ENCODE measurements at places on chromosomes 11 and 22.

- DNase-seq = no peak
These were observed at the start of gene PLA2G3 for GRCh38 chr22:31139866-31140716. PLA2G3 (minus strand) TSS chr22:31140508; CDS start chr22:31140354, 154 bp downstream.

DNA sequence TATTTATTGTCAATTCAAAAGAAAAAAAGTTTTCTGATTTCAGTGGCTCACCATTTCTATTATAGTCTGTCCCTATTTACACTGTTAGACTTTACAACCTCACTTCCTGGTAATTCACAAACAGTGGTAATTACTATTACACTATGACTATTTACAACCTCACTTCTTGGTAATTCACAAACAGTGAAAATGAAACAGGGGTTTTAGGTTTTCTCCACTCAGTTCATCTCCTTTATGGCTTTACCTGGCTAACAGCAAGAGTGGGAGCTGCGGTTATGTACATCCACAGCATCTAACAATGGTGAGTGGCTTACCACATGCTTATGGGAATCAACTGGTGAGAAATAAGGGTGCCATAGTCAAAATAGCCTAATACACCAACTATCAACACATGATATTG is 166.4 kb downstream of the CASP12 start:
- DNase-seq = no peak

GRCh38 chr11:126385991-126386728 is 30.7 kb downstream of the ST3GAL4 start:
- no peak for DNase-seq

- DNase-seq = no peak
These were observed 92.8 kb downstream of the MYEOV start for GRCh38 chr11:69386594-69387408.

DNA sequence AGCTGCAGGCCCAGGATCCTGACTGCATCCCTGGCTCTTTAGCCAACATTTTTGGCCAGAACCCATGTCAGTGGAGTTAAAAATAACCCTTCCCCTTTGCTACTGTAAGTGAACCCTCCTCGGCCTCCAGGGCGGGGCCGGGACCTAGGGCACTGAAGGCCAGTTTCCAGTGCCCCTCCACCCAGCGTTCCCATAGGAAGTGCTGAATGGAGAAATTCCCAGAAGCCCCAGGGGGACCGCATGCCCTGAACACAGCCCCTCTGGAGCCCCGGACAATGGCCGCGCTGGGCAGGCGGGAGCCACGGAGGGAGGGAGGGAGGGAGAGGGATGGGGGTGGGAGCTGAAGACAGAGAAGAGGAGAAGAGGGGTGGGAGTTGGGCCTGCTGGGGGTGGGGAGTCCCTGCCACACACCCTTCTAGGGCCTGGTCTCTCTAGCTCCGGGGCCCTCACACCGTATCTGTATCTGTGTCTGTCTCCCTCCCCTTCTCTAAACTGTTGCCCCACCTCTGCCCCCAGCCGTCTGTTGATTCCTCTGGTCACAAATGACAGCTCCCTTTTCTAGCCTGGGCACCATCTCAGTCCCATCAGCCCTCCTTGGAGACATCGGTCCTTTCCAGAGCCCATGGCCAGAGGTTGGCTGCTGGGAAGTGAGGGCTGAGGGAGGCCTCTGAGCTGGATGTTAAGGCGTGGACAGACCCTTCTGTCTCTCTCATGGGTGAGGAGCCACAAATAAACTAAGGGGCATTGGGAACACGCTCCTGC is 10.9 kb downstream of the PDGFB start:
- DNase-seq = no peak

DNA sequence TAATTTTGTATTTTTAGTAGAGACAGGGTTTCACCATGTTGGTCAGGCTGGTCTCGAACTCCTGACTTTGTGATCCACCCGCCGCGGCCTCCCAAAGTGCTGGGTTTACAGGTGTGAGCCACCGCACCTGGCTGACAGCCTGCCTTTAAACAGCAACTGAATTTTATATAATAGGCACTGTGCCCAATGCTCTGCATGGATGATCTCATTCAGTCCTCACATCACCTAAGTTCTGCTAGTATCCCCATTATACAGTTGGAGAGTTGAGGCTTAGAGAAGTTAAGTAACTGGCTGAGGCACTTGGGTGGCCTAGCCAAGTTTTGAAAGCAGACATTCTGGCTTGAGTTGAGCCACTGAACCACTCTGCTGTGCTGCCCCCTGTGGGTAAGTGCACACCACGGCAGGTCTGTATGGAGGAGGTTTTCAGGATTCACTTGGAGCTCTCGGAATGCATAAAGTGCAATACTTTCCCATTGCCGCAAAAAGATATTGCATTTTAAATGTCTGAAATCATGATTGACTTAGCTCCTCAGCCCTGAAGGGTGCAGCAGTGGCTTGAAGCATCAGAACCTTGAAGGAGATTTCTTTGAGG is 112.4 kb downstream of the LDLRAD3 start:
- no peak for DNase-seq

GRCh38 chr11:60658409-60658808 is 41.0 kb upstream of the MS4A8 start:
- no peak for DNase-seq

- DNase-seq = no peak
These were observed 24.9 kb downstream of the WNT11 start for GRCh38 chr11:76181371-76181770.

- no peak for DNase-seq
These were observed 13.4 kb downstream of the ASCC2 start for GRCh38 chr22:29824677-29825076.

DNA sequence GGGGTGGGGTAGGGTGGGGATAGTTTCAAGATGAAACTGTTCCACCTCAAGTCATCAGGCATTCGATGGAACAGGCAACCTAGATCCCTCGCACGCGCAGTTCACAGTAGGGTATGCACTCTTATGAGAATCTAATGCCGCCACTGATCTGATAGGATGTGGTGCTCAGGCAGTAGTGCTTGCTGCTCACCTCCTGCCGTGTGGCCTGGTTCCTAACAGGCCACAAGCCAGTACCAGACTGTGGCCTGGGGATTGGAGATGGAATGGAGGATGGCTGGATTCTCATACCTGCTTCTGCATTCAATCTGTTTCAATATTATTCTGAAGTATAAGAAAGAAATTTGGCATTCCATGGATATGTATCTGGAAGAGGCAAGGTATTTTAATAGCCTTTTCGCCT is 73.1 kb downstream of the RBFOX2 start:
- no peak for DNase-seq

- DNase-seq = no peak
These were observed 3.9 kb upstream of the E2F8 start for GRCh38 chr11:19244621-19245020.

DNA sequence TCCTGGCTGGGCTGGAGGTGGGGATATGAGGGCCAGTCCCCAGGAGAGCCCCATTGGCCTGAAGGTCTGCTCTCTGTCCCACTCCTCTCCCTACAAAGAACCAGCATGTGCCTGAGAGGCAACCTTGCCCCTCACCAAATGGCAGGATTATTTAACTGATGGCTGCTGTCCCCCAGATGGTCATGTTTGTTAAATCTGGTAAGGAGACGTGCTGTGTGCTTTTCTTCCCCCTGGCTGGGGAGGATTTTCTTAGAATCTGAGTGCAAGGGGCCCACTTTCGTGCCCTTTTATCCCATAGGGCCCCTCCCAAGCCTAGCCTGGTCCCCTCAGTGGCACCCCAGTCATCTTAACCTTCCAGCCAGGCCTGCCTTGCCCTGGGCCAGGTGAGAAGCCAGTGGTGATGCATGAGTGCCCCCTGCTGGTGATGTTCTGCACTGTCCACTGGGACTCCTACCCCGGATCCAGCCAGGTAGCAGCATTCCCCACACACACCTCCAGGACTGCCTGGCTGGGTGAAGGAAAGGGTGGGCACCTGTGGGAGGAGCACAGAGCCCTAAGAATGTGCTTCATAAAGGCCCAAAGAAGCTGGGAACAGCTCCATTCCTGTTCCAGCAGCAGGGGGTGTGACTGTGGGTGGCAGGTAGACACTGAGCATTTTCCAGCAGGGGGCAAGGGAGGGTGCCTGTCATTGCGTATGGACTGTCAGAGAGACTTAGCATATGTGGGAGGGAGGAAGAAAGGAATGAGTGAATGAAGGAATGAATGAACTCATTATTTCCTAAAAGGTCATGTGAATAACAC is 28.9 kb downstream of the MFNG start:
- DNase-seq = peak; percentile 83

- DNase-seq = no peak
These were observed 64.6 kb upstream of the PTPRJ start for GRCh38 chr11:47915783-47916182.

GRCh38 chr11:1231396-1232020 is 8.6 kb downstream of the MUC5B start:
- DNase-seq = no peak

- DNase-seq = no peak
These were observed 9.2 kb upstream of the PARVG start for GRCh38 chr22:44171561-44171960.

DNA sequence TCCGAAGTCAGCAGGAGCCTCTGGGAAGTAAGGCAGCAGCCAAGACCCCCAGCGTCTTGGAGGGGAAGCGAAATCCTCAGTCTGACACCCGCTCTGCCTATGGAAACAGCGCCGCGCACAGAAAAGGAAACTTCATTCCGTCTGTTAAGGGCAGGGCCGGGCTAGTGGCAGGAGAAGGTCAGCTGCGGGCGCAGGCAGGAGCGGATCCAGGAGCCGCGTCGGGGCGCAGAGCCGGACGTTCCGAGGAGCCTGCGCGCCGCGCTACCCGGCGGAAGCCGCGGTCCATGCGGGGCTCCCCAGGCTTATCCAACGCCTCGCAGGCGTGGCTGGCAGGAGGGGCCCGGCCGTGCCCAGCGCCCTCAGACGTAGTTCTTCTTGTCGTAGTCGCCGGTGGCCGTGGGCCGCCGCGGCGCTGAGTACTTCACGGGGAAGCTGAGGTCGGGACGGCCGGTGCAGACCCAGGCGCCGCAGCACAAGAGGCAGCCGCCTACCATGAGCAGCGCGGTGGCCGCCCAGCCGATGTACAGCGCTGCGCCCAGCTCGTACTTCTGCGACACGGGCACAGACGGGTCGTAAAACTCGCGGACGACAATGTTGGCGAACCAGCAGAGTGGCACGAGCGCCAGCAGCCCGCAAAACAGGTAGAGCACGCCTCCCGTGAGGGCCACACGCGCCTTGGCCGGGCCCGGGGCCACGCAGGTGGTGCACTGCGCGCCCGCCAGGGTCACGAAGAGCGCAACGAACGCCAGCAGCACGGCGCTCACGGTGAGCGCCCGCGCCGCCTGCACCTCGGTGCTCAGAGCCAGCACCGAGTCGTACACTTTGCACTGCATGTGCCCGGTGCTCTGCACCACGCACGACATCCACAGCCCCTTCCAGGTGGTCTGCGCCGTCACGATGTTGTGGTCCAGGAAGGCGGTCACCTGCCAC is 705 bp downstream of the CLDN5 start:
- no peak for DNase-seq

- DNase-seq = no peak
These were observed 27.1 kb downstream of the NXPE2 start for GRCh38 chr11:114705280-114706024.

GRCh38 chr11:64238999-64239398 is 1.9 kb upstream of the FKBP2 start:
- no peak for DNase-seq

DNA sequence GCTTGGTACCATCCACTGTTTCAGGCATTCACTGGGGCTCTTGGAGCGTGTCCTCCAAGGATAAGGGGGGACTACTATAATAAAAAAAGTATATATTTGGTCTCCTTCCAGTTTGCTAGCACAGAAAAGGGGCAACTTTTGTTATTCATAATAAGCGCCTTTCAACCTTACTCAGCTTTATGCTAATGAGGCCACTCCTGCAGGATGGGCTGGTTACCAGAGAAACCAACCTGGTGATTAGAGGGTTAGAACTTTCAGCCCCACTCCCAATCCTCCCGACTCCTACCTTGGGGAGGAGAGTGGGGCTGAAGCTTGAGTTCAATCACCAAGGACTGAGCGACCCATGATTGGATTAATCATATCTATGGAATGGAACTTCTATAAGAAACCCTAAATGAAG is 31.8 kb downstream of the PPFIBP2 start:
- DNase-seq = no peak

DNA sequence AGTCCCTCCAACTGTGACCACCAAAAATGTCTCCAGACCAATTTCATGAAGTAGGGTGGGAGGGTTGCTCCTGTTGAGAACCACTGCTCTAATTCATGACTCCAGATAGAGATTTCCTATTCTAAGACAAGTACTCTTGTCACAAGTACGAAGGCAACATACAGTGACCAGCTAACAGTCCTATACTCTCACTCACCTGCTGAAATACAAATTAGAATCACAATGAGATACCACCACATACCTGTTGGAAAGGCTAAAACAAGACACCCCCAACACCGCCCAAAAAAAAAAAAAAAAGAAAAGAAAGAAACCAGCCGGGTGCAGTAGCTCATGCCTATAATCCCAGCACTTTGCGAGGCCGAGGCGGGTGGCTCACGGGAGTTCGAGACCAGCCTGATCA is 310.5 kb downstream of the SWAP70 start:
- no peak for DNase-seq

- DNase-seq = no peak
These were observed 49.2 kb downstream of the SHISAL1 start for GRCh38 chr22:44263547-44263946.

DNA sequence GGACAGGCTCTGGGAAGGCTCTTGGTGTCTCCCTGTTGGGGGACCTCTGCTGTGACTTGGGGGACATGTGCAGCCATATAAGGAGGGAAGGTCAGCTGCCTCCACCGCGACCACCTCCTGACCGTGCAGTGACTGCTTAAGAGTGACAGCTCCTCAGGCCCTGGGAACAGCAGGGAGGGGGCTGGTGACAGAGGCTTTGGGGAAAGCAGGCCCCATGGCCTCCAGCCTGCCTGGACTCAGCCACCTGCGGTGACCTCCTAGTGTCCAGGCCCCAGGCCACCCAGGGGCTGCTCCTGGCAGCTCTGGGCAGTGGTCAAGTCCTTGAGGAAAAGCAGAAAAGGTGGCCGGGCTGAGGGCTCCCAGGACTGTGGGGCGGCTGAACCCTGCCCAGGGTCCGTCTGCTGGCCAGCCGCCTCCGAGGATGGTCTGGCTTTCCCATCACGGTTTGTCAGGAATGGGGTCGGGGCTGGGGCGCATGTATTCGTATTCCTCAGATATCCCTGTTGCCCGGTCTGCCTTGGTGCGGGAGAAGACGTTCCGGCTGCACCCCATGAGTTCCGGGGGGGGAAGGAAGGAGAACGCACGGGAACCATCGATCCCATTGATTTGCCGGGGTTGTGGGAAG is 96.8 kb downstream of the WNT7B start:
- DNase-seq = no peak

DNA sequence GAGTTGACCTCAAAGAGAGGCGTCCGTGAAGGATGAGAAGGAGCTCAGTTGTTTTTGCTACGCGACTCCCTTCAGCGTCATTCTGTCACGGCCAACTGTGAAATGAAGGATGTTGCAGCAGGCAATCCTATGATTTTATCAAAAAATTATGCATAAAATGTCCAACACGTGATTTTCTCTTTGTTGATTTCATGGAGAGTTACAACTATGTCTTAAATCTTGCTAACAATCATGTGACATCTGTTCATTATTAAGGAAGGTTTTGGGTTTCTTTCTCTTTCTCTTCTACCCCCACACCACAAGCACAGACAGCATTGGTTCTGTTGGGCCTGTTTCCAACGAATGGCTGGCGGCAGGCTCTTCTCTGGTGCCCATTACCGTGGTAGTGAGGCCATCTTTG is 3.7 kb downstream of the KRTAP5-4 start:
- DNase-seq = no peak

Measured in omental fat pad (tissue), 4 donors.